SW480 (cell line): ENCODE measurements at places on chromosomes 2 and 18.

DNA sequence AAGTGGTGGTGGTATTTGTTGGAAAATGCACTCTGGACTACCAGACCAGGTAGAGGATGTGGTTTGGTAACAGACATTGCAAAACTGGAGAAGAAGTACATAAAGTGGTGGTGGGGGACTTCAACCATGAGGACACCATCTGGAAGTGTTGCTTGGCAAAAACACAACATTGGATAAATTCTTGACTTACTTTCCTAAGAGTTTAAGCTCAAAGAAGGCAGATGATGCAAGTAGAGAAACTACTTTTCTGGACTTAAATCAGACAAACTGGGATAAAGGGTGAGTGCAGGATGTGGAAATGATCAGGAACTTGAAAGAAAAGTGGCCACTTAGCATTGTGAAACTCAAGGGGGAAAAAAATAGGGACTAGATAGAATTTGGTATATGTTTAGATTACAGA, 487.4 kb downstream of the ZEB2 start:
- no peak for DNase-seq

DNA sequence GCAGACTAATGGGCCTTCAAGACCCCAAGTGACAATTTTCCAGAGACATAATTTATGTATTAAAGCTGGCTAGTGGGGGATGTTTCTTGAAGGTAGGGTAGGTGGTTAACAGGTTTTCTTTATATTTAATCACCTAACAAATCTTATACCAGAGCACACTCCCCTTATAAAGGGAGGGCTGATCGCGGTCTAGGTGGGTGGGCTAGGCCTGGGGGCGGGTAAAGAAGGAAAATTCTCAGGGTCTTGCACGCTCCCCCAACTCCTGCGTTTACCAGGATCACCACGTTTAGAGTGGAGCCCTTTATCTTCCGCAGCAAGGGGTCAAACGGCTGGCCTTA, 19.9 kb upstream of the CXXC1 start:
- DNase-seq: no peak

DNA sequence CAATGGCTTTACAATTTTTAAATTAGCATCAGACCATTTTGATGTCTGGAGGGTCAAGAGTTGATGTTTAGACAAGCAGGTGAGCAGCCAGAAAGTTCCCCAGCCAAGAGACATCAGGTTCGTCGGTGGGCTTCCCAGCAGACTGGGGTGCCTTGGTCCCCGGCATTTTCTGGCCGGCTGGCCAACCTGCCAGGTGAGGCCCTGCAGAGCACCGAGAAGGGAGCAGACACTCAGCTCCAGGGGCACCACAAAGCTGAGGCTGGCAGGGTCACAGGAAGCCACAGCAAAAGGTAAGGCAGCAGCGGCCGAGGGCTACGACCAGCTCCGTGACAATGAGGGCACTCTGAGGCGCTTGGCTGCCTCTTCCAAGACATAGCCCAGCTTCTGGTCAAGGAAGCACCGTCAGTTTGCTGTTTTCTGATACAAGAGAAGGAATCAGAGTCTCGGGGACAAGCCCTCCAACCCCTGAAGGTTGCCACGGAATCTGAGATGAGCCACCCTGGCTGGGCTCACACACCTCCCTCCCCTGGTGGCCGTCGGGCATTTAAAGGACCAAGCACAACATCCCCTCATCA, 229.0 kb downstream of the MGAT5 start:
- no peak for DNase-seq

GRCh38 chr2:195683174-195683573, 26.1 kb downstream of the SLC39A10 start:
- DNase-seq: no peak
